ENCODE measurements at places on chromosomes 11 and 22.

DNA sequence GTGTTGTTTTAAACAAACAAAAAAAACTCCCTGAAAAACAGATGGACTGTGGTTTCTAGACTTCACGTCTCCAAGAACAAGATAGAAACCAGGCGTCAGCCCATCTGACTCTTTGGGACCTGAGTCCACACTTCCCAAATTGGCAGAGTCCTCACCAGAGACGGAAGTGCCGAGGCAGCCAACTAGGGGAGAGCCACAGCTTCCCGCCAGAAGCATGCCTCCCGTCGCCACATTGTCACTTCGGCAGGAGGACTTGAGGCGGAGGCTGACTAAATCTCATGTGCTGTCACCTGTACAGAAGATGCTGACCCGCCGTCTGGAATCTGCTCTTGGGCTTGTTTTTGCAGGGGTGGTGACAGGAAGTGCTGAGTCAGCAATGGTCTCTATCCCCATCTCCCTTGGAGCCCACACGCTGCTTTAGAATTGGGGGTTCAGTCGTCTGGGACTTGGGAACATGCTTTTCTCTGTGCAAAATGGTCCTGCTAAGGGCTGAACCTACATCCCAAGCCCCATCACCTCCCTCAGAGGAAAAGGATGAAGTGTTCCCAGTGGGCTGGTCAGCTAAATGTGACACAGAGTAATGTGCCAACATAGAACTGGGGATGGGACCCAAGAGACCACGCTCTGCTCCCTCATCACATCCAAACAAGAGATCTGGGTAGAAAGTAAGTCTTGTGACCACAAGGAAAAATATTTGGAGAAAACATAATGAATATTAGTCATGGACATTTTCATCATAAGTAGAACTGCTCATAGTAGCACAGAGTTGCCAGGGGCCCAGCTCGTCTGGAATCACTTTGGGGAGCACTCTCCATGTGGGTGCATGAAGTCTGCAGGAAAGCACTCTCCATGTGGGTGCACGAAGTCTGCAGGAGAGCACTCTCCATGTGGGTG, 152.9 kb downstream of the SNX19 start:
- no peak for DNase-seq

- no peak for DNase-seq
Measured at GRCh38 chr11:83628622-83629355, 342.6 kb upstream of the CCDC90B start.

DNA sequence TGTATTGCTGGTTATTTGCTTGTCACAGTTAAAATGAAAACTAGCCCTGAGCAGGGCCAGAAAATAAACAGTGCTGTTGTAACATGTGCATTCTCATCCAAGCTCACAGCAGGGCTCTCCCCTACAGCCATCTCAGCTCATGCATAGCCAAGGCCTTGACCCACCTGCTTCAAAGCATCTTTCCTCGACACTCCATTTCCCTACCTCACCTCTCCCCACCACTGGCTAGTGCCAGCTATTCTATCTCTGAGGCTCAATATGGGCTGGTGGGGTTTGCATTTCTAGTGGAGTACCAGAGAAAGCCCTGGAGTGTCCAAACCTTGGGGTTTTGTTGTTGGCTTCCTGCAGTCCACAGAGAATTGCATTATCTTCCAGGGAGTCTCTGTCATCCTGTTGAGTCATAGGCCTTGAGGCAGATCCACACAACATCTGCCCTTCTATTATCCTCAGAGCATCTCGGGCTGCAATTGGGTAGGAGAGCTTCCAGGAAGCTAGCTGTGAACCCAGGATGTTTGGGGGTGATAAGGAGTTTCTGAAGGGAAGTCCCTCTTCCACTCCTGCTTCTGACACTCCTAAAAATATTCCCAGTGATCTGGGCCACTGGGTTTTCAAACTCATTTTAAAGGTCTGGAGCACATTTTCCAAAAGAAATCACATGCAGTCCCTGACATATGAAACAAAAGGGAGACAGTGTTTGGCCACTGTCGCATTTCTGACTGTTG, 36.1 kb upstream of the AMOTL1 start:
- no peak for DNase-seq

DNA sequence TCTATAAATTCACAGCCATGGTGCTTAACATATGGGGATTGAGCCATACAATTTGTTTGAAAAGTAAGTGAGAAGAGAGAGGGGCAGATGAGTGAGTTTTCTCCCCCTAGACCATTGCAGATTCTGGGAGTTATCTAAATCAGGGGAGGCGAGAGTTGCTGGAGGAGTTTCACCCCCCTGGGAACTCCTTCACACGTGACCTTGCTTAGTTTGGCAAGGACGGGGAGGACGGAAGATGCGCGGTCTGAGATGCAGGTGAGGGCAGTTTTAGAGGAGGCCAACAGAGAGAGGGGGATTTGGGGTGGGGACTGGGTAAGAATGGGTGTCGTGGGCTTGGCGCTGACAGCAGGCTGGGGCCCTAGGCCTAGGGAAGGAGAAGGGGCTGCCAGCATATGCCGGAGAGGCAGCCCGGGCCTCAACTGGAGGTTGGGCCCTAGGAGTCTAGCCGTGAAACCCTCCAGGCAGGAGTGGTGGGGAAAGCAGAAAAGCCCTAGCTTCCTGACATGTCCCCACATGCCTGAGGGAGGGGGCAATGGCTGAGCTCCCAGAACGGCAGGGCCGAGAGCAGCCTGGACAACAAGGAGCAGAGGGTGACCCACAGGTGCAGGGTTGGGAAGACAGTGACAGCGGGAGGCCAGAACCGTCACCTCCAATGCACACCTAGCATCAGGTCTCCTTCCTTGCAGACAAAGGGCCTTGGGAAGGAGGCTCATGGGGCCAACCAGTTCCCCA, 63.9 kb downstream of the ELFN2 start:
- DNase-seq, result no peak

GRCh38 chr22:50058906-50059880, 1.1 kb upstream of the TTLL8 start:
- DNase-seq, result no peak

GRCh38 chr11:115700496-115700895, 196.3 kb upstream of the CADM1 start:
- no peak for DNase-seq

DNA sequence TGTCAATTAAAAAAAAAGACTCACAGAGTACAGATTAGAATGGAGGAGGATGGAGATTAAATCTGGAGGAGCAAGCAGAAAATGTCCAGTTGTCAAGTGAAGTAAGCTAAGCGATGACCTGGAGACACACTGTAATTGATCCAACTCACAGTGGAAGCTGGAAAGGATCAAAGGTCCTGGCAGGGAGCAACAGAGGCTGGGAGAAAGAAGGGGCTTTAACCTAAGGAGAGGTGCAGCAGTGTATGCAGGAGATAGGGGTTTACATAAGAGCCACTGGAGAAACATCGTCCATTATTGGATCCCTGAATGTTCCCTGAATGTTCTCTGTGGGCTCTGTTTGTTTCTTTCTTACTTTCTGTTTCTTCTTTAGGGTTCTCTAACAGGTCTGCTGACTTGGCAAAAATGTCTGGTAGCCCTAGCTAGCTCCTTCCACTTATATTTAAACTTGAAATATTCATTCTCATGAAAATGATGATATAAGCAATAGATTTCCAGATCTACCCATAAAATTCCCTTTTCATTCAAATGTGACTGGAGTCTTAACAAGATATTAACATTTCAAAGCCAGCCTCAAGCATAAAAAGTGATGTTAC, 30.1 kb upstream of the CAT start:
- no peak for DNase-seq

DNA sequence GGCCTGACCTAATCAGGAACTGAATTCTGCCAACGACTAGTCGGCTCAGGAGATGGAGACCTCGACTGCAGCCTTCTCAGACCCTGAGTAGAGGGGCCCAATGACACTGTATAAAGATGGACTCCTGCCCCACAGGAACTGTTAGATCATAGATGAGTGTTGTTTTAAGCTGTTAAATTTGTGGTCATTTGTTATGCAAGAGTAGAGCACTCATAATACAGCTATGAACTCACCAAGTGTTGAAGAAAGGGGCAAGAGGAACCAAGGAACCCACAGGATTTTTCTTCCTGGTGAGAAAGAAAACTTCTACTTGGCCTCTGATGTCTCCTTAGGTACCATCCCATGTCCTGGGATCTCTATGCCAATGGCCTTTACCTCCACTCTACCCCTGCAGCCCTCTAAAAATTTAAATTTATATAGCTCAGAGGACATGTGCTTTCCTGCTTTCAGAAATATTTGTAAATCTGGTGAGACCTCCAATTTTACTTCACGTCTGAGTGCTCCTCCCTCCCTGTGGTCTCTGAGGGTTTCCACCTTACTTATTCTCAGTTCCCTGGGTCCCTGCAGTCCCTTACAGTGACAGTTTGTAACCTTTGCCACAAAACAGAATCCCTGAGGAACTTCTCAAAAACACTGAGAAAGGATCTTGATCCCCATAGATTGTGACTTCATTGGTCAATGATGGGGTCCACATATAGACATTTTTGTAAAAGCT, 256.3 kb upstream of the ARHGAP20 start:
- DNase-seq, result no peak

- no peak for DNase-seq
Measured at GRCh38 chr11:46265764-46266163, 11.7 kb upstream of the CREB3L1 start.

DNA sequence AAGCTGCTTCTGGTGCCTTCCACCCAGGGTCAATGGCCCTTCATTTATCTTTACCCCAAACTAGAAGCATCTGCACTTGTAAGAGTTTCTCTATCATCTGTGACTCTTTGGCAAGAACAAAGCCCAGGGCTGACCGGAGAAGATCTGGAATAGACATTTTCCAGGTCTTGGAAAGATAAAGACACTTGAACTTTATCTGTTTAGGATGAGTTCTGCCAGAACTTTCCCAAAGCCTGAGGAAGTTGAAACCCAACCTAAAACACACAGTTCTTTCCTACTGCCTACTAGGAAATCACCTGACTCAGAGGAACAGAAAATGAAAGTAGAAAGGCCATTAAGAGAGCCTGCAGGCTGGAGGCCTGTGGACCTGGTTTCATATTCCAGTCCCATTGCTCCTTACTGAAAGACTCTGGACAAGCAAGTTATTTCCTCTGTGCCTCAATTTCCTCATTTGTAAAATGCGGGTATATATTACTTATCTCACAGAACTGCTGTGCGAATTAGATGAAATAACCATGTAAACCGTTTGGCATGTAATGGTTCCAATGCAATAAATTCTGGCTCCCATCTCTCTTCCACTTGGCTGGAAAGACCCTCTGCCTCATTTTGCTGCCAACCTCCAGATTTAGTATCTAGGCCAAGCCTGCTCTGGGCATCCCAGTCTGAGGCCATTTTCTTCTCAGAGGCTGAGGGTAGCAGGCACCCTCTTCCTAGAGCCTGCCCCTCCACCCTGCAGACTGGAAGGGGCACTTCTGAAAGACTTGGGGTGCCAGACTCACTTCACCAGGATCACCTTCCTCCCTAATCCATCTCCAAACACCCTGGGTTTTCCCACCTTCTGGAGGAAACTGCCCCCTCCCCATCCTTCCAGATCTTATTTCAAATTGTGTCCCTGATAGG, 1.2 kb downstream of the UBE2L6 start:
- DNase-seq, result no peak

DNA sequence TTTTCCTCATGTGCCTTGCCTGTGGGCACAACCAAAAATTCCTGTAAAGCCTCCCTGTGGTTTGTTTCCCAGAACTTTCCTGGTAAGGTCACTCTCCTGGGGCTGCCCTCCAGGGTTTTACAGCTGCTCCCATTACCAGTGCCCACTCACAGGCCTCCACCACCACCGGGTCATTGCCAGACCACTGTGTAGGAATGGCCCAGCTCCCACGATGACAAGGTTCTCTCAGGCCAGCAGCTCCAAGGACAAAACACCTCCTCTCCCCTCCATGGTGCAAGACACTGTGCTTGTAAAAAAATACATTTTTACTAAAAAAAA, 96.1 kb upstream of the AKIP1 start:
- no peak for DNase-seq

DNA sequence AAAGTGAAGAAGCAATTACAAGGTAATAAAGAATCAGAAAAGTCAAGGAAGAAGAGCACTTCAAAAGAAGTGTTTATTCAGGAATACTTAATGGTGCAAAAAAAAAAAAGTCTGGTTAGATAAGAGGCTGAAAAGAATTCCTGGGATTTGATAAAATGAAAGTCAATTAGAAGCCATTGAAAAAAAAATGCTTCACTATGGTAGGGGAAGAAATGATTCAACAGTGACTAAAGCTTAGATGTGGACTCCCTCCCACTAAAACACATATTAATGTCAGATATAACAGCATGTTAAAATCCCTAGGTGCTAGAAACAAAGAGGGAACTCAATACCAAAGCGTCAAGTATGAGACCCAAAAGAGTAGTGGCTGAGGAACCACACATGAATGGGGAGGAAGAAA, 335.3 kb upstream of the PITPNB start:
- DNase-seq, result no peak

DNA sequence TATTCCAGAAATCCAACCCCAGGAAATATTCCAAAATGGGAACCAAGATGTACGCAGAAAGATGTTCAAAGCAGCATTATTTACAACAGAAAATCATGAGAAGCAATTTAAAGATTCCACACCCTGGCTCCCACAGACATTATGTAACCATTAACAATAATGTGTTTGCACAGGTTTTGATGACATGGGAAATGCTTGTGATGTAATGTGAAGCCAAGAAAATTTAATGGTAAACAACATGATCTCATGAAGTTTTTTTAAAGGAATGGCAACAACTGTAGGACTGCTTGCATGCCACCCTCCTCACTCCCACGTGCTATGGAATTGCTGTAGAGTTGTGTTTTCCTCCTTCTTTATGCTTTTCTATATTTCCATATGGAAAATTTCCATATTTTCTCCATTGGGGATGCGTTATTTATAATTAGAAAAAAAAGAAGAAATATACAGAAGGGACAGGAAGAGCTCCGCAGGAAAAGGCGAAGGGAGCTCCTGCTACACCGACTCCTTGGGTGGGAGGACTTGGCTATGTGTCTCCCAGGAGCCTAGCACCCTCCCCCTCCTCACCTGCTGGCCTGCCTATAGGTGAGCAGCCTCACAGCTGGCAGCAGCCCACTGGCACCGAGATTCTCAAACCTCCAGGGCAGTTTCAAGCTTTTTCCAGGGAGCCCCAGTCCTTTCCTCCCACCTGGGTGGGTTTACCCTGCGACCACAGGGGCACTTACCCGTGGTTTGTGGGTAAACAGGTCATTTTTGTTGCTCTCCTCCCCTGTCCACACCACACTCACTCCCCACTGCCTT, 20.9 kb downstream of the LRFN4 start:
- no peak for DNase-seq

- no peak for DNase-seq
Measured at GRCh38 chr22:41369424-41369745, 12.4 kb upstream of the TEF start.

GRCh38 chr22:35089139-35089538, 23.2 kb downstream of the ISX start:
- DNase-seq, result no peak

DNA sequence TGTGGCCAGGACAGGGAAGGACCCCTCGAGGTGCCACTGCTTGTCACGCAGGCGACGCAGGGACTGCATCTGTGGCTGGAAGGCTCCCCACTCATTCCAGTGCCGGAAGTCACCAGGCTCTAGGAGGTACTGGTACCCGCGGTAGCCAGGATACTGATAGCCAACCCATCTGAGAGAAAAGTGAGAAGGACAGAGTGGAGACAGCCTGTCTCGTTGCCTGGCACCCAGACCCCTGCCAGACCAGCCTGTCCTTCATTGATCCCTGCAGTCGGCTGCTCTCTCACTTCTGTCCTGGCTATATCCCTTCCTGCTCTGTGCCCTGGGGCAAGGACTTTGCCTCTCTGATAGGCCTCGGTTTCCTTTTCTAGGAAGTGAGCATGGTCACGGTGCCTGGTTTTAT, 9.6 kb upstream of the TPST2 start:
- no peak for DNase-seq
